Urinary bladder (tissue), 4 donors: ENCODE measurements at places on chromosomes 1 and 21. TPM values are rescaled to one million over a fixed set of nuclear protein-coding genes. Genes with fewer than 3 reads are reported as not detected.

DNA sequence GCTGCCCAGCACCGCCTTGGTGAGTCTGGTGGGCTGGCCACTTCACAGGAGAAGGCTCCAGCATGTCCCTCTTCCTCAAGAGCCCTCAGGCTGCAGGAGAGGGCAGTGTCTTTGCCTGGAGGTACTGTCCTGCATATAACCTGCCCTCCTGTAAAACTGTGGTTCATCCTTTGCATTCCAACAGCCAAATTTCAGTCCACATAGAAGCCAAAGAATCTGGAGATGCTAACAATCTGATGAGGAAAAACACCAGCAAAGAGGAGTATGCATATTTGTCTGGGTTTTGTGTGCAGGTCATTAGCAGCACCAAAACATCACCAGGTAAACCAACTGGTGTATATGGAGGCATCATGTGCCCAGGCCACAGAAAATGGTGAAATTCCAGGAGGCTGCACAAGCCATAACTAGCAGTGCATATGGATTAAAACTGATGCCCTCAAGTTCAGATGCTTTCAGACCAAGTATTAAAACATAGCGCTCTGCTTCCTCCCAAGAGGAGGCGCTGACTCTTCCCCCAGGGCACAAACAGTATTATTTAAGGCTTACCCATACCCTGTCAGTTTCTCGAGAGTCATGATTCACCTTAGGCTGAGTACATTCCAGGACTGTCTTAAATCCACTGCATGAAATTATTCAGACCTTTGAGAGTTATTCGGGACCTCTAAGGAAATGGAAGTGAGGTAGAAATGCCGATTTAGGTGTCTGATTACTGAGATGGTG is 150.5 kb upstream of the COA6 start:
- no peak for DNase-seq

- no peak for DNase-seq
Measured at GRCh38 chr1:14599800-14600199, 1.3 kb downstream of the KAZN start.

DNA sequence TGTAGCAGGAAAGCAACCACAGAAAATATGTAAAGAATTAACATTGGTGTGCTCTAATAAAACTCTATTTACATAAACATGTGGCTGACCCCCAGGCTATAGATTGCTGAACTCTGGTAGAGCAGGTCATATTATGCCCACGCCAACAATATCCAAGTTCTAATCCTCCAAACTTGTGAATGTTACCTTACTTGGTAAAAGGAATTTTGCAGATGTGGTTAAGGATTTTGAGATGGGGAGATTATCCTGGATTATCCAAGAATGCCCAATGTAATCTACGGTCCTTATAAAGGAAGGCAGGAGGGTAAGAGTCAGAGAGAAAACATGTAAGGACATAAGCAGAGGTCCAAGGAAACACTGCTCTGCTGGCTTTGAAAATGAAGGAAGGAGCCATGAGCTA is 201.0 kb downstream of the USH2A start:
- no peak for DNase-seq

GRCh38 chr1:100443811-100444571 is 91.7 kb downstream of the CDC14A start:
- DNase-seq, result no peak

DNA sequence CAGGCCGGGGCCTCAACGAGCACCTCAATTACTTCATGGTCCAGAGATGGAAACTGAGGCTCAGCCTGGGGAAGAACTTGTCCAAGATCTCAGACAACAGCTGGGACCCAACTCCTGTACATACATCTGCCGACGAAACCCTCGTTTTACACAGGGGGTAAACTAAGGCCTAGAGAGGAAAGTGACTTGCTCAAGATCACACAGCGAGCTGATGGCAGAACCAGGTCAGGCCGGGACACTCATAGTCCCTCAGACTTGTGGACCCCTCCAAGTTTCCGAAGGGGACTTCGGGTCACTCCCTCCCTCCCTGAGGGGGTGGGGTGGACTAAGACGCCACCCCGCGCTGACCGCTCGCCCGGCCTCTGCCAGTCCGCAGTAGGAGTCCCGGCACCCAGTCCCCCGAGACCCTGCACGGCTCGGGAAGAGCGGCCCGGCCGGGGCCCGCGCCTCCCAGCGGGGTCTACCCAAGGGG is 430 bp downstream of the WASF2 start:
- no peak for DNase-seq

DNA sequence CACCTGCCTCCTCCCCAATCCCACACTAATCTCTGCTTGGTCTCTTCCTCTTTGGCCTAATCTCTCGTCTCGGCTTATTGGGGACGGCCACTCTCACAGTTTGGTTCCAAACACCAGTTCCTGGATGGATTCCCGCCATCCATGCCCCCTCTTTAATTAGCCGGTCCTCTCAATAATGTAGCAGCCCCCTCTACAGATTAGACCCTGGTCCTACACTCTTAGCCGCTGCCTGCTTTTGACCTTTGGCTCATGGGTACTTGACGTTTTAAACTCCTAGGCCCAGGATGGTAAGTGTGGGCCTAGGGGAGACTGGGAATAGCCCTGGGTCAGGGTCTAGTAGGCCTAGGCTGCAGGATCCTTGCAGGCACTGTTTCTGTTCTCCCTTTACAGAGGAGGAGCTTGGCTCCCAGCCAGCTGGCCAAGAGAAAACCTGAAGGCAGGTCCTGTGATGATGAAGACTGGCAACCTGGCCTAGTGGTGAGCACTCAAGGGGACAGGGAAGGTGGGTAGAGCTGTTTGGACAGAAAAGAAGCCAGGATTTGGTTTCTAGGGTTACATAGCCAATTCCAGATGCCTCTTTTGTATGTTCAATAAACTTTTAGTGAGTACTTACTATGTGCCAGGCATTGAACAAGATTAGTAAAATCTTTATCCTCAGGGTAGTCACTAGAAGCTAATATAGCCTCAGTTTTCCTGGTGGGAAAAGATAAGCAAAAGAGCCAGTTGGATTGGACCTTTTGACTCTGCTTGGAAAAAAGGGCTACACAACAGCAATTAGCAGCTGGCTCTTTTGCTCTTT is 758 bp downstream of the RAD54L start:
- no peak for DNase-seq

The GJA9 gene
- not detected for polyA plus RNA-seq

DNA sequence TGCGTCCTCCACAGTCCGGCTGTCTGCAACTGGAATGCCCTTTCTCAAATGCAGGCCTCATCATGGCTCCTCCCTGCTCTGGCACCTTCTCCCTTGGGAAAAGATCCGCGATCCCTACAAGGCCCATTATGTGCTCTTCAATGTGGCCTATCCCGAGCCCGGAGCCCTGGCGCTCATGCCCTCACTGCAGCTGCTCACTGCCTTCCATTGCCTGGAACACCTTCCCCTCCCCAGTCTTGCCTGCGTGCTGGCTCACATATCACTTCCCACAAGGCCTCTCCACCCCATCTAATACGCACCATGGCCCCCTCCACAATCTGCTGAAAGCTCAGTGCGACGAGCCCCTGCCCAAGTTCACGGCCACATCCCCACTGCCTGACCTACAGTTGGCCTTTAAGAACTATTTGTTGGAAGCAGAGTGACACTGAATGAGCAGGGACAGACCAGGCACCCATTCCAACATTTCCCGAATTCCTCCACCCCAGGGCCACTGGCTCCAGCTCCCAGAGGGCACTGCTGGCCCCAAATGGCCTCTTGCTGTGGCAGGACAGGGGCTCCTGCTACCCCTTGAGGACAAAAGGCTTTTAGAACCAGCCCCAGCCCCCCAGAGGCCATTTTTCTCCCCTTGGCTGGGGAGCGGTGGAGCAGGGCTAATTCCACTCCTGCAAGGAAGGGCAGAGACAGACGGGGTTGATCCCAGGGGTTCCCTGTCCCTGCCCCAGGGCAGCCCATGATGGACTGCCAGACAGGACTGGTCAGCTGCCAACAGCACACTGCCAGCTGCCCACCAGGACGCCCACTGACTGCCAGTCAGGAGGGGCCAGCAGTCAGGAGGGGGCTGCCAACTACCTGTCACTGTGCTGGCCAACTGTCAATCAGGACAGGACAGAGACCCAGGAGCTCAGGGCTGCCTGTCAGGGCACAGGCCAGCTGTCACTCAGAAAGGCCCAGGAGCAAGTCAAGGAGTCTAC is 64.8 kb downstream of the DHRS3 start:
- DNase-seq, result no peak

The CAMSAP2 gene
- polyA plus RNA-seq, result 15.2 TPM

- DNase-seq, result no peak
Measured at GRCh38 chr1:226046240-226046639, 16.3 kb upstream of the H3-3A start.

DNA sequence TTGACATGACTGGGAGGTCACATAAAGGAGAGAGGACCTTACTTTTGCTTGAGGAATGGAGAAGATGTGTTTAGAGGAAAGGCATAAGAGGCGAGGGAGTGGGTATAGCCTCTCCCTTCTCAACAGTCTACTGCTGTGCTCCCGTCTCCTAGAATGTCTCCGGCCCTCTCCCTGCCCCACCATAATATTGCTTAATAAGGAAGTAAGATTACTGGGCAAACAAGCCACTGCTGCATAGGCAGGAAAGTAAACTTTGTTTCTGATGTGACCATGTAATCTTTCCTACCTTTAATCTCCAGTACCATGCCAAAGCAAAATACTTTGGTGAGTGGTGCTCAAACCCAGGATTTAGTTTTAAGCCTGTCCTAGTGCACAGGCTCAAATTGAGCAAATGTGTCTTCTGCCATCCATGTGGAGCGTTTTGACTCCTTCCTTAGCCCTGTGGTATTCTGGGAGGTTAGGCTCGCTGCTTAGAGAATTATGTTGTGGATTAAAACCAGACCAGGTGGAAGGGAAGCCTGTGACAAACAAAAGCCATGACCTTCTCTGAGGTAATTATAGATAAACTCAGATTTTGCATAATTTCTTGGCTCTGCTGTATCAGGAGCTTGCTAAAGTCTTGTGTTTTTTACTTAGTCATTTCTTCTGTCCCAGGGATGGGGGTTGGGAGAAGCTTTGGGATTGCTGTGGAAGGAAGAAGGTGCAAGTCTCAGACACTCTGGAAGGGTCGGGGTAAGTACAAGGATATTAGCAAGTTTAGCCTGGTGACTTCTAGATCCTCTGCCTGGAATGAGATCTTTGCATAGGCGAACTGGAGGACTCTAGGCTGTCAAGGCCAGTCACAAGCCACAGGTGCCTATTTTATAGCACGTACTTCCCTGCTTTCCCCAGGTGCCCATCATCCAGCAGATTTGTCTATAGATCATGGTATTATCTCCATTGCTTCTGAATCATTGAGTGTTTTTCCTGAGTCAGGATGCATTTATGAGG is 34.5 kb upstream of the DIPK1A start:
- DNase-seq, result no peak

GRCh38 chr1:217539510-217539909 is 91.4 kb downstream of the GPATCH2 start:
- no peak for DNase-seq

GRCh38 chr1:160204526-160205241 is 500 bp upstream of the PEA15 start:
- no peak for DNase-seq

GRCh38 chr1:54398963-54399528 is 7.1 kb downstream of the SSBP3 start:
- no peak for DNase-seq

The CLCA2 gene
- 0.65 TPM for polyA plus RNA-seq

GRCh38 chr21:15281714-15282113 is 216.9 kb upstream of the NRIP1 start:
- DNase-seq, result no peak

The NASP gene
- 115 TPM for polyA plus RNA-seq

GRCh38 chr1:91546301-91546581 is 45.6 kb downstream of the CDC7 start:
- DNase-seq, result no peak

The INTS11 gene
- polyA plus RNA-seq, result 134 TPM

DNA sequence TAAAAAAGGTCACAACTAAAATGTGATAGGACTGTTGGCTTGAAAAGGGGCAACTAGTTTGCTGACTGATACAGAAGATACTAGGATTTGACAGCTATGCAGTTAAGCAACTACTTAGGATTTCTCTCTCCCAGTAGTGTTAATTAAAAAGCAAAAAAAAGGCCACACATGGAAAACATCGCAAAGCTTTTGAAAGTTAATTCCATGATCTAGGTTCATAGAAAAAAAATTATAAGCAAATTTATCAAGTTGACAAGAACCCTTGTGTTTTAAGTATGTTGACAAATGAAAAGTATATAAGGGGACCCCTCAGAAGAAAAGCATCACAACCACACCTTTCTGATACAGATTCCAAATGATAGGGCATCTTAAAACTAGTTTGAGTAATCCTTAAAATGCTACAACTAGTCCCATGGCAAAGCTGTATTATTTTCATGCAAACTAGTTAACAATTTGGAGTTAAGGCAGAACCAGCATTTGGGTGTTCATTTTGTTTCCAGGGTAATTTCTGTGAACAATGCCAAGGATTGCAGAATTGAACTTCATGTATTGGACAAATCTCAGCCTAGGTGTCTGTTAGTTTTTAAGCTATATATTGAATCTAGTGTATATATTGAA is 4.1 kb downstream of the PNRC2 start:
- DNase-seq, result no peak

DNA sequence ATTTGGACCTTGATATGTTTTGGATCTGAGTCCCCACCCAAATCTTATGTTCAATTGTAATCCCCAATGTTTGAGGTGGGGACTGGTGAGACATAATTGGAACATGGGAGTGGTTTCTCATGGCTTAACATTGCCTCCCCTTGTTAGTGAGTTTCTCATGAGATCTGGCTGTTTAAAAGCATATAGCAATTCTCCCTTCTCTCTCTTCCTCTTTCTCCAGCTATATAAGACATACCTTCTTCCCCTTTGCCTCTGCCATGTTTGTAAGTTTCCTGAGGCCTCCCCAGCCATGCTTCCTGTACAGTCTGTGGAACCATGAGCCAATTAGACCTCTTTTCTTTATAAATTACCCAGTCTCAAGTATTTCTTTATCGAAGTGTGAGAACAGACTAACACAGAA is 692.4 kb downstream of the KCNT2 start:
- no peak for DNase-seq

- DNase-seq, result no peak
Measured at GRCh38 chr1:157993147-157993917, at the start of gene KIRREL1. Gene KIRREL1, plus strand, starts transcription at chr1:157993645. Its CDS starts 32 bp downstream, at chr1:157993677.

The MRPL37 gene
- polyA plus RNA-seq, result 48.9 TPM

- no peak for DNase-seq
Measured at GRCh38 chr1:233033361-233033760, 83.0 kb downstream of the NTPCR start.

The PRR9 gene
- not detected for polyA plus RNA-seq

DNA sequence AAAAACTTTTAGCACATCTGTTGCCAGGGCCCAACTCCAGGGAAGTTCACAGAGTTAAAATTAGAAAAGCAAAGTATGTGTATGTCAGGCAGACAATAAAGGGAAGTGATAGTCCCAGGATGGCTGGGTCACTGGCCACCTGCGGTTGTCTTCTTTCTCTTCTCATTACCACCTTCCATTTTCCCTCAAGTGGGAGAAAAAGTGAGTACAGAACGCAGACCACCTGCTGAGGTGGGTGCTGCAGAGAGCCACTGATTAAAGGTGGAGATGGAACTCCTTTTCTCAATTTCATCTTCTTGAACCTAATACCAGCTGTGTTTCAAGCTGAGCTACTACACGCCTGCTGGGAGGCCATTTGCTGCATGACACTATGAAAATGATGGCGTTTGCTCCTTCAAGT is 88.8 kb upstream of the PDE4B start:
- DNase-seq, result no peak

GRCh38 chr1:56064705-56065104 is 514.7 kb downstream of the PLPP3 start:
- no peak for DNase-seq
